ENCODE measurements at places on chromosomes 1 and 21. TPM values are rescaled to one million over a fixed set of nuclear protein-coding genes. Genes with fewer than 3 reads are reported as not detected.

GRCh38 chr1:24822887-24823286 is 77.6 kb downstream of the CLIC4 start:
- no peak overlapping the region for H3K27ac ChIP-seq
- DNase-seq = no peak
- H3K4me3 ChIP-seq = no peak overlapping the region
- H3K36me3 ChIP-seq = no peaks in the 10 kb centered on the region

GRCh38 chr1:214454569-214455396 is 96.6 kb downstream of the PTPN14 start:
- no peak for DNase-seq
- peak overlapping the region; percentile 46 for H3K4me3 ChIP-seq
- peaks cover 59% of the 10 kb centered on the region for H3K4me1 ChIP-seq
- H3K27ac ChIP-seq = peak overlapping the region; percentile 61
- H3K27me3 ChIP-seq = no peaks in the 10 kb centered on the region

Gene SYCP1
- not detected for total RNA-seq

Gene C1QB
- total RNA-seq = not detected

Gene KRTAP7-1
- not detected for total RNA-seq

DNA sequence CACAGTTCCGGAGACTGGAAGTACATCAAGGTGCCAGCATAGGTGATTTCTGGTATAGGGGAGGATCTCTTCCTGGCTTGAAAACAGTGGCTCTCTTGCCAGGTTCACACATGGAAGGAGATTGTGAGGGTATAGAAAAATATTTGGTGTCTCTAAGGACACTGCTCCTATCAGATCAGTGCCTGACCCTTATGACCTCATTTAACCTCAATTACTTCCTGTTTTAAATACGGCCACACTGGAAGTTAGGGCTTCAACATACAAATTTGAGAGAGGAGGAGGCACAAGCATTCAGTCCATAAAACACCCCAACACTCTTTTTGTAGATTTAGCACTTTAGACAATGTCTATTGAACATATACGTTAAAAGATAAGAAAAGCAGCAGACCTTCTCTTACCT is 37.0 kb downstream of the COL6A1 start:
- no peak overlapping the region for H3K4me3 ChIP-seq
- no peak for DNase-seq
- no peak overlapping the region for H3K27ac ChIP-seq
- H3K36me3 ChIP-seq = no peaks in the 10 kb centered on the region

DNA sequence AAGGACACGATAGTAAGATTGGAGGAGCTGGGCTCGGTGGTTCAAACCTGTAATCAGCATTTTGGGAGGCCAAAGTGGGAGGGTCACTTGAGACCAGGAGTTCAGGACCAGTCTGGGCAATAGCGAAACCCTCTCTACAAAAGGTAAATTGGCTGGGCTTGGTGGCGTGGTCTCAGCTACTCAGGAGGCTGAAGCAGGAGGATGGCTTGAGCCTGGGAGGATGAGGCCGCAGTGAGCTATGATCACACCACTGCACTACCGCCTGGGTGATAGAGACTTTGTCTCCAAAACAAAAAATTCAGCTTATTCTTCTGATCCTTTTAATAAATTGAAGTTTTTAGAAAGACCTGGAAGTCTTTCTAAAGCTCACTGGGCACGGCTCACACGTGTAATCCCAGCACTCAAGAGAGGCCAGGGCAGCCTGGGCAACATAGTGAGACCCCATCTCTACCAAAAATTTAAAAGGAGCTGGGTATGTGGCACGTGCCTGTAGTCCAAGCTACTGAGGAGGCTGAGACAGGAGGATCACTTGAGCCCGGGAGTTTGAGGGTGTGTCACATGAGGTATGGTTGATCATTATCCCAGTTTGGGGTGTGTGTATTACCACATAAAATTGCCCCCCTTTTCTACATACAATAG is 15.3 kb downstream of the MASP2 start:
- H3K4me1 ChIP-seq = no peaks in the 10 kb centered on the region
- no peaks in the 10 kb centered on the region for H3K27me3 ChIP-seq
- no peak overlapping the region for H3K4me3 ChIP-seq

Gene PTGFR
- 0.37 TPM for total RNA-seq

- no peak overlapping the region for H3K4me3 ChIP-seq
- peak; percentile 35 for DNase-seq
- H3K27me3 ChIP-seq = no peaks in the 10 kb centered on the region
- H3K36me3 ChIP-seq = no peaks in the 10 kb centered on the region
Observed at GRCh38 chr1:67570486-67571143, 114.4 kb upstream of the GADD45A start.

GRCh38 chr21:43611598-43612369 is 47.5 kb downstream of the HSF2BP start:
- no peaks in the 10 kb centered on the region for H3K27me3 ChIP-seq
- H3K36me3 ChIP-seq = no peaks in the 10 kb centered on the region
- no peak overlapping the region for H3K4me3 ChIP-seq
- H3K27ac ChIP-seq = peak overlapping the region; percentile 61
- peaks cover 24% of the 10 kb centered on the region for H3K4me1 ChIP-seq

DNA sequence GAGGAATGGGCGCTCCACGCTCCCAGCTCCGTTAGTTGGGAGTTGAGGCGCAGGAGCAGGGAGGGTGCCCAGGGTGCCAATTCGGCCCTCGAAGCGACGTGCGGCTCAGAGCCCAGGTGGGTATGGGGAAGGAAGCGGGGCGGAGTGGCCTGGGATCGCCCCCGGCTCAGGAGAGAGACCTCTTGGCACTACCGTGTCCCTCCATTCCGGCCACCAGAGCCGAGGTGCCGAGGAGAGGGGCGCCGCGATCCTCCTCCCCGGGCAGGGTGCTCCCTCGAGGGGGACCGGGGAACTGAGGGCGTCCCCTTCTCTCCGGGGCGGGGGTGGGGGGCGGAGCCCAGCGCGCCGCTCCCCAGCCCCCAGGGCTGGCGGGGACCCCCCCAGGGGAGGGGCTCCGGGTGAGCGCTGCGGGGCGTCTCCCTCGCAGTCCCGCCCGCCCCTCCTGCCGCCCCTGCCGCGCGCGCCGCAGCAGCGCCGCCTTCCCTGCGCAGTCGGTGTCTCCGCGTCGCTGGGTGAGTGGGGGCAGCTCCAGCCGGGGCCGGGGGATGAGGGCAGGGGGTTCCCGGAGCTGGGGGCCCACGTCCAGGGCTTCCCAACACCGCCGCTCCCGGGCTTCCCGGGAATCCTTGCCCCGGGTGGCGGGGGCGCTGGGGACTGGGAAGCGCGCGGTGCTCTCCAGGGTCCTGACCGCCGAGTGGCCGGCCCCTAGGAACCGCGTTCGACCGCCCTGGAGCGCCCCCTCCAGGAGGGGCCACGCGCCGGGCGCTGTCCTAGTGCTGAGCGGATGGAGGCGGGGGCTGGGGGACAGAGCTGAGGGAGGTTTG is at the start of gene HPCA:
HPCA (plus strand) TSS at position 488 of the 824 bp plus-strand sequence. CDS start 2,408 bp downstream, outside the sequence.
- DNase-seq = peak; percentile 83
- H3K36me3 ChIP-seq = peaks cover 17% of the 10 kb centered on the region
- peak within 1 kb of the TSS; percentile 41 for H3K4me3 ChIP-seq
- peaks cover 82% of the 10 kb centered on the region for H3K27me3 ChIP-seq
- no peak within 1 kb of the TSS for H3K27ac ChIP-seq

Gene CSMD2
- not detected for total RNA-seq

GRCh38 chr1:56516539-56517252 is 62.7 kb downstream of the PLPP3 start:
- H3K27me3 ChIP-seq = no peaks in the 10 kb centered on the region
- H3K27ac ChIP-seq = peak overlapping the region; percentile 96
- H3K36me3 ChIP-seq = peaks cover 10% of the 10 kb centered on the region
- H3K4me3 ChIP-seq = peak overlapping the region; percentile 67
- peak; percentile 60 for DNase-seq

Gene DISC1
- 6.6 TPM for total RNA-seq

All from Calu3 (cell line).